SK-MEL-5 (cell line): ENCODE measurements at places on chromosomes 5 and 9.

DNA sequence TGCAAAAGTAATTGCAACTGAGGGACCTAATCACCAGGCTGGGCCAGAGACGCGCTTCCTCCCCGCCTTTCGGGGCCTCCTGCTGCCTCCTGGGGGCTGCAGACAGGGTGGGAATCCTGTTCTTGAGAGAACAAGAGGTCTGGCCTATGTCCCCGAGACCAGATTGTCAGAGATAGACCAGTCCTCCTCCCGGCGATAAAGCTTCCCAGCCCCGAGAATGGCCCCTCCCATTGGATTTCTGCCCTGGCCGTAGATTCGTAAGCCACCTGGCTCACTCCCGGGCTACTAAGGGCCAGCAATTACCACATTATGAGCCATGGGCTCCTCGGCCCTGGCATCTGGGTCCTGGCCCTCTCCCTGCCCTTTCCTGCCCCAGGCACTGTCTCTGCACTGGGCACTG lies 70.4 kb downstream of the HRH2 start:
- DNase-seq, result no peak

DNA sequence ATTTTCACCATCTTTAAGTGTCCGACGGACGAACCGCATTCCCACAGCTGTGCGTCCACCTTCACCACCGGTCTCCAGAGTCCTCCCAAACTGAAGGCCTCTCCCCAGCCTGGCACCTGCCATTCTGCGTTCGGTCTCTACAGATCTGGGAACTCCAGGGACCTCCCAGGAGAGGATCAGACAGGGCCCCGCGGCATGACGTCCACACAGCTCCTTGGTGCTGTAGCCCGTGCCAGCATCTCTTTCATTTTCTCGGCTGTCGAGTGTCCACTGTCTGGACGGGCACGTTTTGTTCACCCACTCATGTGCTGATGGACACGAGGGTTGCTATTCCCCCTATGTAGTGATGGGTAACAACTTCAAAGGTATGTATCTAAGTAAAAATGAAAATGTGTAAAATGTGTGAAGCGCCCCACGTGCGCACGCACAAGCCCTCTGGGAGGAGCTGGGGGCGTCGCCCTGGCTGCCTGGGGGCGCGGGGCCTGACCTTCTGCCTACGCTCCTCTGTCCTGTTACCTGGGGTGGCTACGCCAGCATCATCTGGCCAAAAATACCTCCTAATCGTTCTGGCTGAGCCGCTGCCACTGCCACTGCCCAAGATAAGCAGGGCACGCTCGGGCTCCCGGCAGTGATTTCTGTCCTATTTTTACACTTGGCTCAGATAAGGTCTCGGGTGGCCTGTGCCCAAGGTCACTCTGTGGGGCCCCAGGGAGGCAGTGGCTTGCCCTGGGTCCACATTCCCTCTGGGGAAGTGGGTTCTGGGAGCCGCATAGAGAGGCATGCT lies 10.8 kb upstream of the SLC12A7 start:
- DNase-seq, result no peak

DNA sequence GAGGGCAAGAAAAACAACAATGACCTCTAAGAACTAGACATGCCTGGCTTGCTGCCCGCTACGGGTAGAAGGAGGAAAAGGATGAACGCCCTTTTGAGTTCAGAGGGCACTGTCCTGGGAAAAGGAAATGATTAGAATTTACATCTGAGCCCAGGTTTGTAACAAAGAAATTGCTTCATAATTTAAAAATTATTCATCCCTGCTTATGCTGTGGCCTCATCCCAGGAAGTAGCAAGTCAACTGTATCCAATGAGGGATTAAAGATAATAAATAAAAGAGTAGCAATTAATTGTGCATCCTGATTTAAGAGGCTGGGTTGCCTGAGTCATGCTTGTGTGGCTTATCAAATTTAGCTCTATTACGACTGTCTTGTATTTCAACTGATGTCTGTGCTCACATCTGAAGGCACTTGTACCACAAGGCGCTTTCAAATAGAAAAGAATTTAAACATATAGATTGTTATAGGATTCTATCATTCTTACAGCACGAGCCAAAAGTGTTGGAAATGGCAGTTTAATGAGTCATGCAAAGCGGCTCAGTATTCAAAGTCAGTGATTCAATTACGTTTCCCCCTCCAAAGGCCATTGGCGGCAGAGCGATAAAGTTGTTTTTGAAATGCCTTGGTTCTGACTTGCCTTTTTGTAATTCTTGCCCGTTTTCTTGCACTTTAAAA lies 40.0 kb upstream of the DMRT1 start:
- peak; percentile 7 for DNase-seq

DNA sequence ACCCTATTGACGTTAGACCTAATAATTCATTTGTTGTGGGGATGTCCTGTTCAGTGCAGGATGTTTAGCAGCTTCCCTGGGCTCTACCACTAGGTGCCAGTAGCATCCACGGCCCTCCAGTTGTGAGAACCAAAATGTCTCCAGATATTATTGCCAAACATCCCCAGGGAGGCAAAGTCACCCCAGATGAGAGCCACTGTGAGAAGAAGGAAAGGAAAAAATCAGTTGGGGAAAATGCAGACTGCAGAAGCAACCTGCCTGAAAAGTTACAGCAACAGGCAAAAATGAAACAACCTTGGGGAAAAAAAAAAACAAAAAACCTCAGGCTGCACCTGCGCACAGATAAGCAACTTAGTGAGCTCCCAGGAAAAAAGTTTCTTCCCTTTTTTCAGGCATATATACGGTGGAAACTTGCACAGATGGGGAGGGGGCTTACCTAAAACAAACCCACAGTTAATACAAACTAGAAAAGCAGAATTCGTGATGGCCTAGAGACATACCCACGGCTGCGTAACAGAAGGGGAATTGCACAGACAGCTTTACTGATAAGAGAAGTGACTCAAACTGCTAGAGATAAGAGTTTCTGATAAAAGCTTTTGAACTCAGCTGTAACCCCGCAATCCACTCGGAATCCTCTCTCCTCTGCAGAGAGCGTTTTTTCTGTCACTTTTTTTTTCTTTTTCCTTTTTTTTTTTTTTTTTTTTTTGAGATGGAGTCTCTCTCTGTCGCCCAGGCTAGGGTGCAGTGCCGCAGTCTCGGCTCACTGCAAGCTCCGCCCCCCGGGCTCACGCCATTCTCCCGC lies 29.8 kb upstream of the FBP1 start:
- peak; percentile 81 for DNase-seq

DNA sequence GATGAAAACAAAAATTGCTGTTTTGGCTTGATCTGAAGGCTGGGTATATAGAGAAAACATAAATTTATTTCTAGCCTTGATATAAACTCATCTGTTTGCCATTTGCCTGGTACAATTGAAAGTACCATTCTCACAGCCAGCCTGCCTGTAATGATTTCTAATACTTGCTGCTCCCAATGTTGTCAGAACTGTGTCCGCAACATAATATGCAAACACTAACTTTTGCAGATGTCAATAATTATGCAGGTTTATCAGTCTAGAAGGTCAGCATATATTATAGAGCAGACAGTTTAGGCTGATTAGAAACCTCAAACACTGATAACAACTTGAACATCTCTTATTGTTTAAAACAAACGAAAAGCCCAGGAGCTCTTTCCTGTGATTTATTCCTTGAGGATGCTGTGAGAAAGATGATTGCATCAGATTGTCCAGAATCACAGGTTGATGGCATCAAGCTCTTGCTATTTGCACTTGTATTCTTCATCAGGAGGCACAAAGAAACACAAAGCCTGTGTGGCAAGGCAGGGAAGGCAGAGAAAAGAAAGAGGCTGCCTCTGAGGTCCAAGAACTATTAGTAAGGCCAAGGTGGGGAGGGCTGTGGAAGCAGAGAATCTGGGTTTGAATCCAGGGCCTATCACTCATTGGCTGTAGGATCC lies 21.4 kb upstream of the HMHB1 start:
- no peak for DNase-seq

DNA sequence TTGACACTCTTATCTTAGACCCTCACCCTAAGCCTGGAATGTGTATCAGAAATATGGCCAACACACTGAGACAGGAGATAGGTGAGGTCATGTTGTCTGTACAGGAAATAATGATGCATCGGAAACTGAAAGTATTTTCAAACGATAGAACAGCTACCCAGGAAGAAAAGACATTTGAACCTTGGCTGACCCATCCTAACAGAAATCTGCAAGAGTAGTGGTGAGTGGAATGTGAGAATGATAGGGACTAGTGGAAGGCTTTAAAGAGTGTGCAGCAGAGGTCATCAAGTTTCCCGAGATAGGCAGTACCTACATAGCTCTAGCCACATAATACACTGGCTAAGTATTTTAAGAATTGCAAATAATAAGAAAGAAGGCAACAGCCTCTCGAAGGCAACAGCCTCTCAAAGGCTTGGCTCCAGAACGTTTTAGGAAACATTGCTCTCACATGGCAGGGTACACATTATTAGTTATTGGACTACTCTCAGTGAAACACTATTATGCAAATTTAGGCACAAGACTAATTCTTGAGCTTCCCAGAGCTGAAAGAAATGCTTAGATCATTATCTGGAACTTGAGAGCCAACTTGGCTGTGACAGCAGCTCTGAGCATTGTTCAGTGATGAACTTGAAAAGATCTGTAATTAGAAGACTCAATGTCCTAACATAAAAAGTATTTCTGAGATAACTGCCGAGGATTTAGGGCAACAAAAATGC lies 133.1 kb upstream of the FBXL7 start:
- no peak for DNase-seq

GRCh38 chr9:131773911-131774379 lies 34.1 kb upstream of the RAPGEF1 start:
- DNase-seq, result peak; percentile 59

DNA sequence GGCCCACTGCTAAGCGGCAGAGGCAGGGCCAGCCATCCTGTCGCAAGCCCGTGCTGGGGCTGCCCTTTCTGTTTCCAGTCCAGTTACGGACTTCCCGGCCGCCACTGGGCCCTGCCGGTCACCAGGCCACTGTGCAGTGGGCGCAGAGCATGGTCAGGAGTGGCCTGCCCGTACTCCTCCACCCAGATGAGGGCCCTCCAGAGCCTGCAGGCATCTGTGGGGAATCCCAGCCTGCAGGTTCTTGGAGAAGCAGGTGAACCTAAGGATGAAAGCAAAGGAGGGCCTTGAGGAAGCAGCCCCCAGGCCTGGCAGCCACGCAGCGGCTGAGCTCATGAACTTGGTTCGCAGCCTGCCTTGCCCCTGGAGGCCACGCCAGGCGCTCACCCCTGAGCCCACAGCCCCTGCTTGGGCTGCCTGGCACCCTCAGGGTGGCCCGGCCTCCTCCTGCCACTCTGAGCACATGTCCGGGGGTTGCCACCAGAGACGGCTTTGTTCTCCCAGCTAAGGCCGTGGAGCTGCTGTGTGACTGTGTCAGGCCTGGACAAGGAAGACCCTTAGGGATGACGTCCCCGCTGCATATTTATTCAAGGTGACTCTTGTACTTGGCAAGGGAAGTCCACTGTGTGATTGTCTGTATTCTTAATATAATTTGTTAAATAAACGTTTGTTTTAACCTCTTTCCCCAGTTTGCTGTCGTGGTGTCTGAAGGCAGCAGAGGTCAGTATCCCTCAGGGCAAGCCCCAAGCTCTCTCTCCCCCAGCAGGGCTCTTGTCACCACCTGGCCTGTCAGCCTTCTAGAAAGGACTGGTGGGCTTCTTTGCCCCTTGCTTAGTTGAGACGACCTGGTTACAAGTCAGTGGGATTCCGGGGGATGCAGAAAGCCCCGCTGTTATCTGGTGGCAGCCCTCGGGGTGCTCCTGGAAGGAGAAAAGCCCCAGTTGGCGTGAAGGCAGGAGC lies 107.1 kb upstream of the LMX1B start:
- no peak for DNase-seq

DNA sequence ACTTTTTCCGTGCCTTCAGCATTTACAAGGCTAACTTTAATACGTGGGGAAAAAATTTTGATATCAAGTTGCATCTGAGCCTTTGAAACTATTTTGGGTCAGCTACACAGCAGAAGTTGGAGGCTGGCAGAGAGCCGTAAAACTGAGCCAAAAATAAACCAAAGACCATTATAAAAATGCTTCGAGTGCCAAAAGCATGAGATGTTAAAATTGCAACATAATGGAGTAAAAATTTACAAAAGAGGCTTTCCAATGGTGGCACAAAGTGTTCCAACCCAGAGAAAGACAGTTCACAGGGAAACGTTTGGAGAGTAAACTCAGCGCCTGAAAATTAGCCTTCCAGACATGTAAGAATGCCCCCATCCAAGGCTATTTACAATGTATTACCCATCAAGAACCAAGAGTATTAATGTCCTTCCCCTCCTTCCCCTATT lies 190.3 kb downstream of the TLE1 start:
- no peak for DNase-seq

DNA sequence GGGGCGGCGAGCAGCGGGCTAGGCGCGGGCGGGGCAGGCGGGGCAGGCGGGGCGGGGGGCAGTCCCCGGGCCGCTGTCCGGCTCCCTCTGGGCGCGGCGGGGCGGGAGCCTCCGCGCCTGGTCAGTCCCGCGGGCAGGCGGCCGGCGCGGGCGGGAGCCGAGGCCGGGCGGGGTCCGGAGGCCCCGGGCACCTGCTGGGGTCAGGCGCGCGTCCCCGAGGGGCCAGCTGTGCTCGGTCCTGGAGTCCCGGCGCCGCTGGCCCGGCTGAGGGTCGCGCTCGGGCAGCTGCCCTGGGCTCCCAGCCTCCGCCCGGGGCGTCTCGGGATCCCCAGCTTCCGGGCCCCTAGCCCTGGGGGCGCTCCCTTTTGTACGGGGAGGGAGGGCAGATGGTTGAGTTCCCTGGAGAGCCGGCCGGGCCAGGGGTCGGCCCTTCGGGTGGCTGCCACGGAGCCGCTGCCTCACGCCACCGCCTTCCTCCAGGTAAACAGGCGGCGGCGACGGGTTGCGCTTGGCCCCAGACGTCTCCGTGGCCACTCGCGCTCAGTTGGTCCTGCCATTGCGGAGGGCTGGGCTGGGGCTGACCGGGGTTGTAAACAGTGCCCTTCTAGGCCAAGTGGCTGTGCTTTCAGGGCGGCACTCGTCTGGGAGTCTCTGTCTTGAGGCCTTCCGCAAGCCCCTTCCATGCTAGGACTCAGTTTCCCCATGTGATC lies 473 bp downstream of the ZBTB34 start:
- no peak for DNase-seq

DNA sequence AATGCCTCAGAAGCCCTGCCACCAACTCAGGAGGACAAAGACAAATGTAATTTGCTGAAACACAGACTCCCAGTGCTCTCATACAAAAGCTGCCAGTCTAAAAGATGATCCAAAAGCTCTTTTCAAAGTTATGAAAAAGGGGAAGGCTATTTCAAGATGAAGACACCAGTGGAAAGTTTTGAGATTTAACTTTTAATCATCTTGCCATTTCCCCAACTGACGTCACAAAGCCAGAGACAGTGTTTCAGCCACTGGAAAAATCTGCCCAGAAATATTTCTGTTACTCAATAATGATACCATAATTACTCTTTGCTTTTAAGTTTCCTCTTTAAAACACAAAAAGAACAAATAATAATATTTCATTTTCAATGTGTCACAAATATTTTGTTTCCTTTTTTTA lies 20.9 kb downstream of the ENG start:
- DNase-seq, result no peak

- DNase-seq, result peak; percentile 21
Observed at GRCh38 chr5:139110526-139111168, 87.5 kb downstream of the SIL1 start.

DNA sequence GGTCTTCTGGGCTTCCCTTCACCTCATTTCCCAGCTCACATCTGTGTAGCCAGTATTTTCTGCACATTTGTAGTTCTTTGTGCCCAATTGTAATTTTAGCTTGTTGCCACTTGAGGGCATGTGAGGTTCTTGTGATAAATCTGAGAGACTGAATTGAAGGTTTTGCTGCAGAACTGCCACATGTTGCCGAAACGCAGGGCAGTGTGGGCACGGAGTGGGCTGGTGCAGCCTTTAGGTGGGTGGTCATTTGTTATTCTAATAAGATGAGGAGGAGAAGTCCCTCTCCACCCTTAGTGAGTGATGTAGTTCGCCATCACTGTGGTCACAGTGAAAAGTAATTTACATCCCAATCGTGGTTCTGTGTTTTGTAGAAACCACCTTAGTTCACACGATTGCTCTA lies 21.2 kb downstream of the OTULIN start:
- DNase-seq, result peak; percentile 86
